ENCODE measurements at places on chromosomes 7 and 10.

DNA sequence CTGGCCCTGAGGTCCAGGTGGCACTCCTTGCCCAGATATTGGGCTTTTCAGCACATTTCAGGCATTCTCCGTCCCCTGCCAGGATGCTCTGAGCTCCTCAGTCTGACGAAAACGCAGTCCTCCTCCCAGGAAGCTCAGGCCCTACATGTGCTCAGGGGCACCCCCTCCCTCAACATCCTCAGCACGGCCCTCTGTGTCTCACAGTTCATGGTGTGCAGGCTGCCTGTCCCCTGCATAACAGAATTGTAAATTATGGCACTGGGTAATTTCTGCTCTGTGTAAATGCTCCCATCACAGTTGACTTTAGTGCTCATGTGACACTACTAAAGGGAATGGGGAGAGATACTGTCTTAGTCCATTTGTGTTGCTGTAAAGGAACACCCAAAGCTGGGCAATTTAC is 563.8 kb downstream of the DNAJB6 start:
- no peaks in the 10 kb centered on the region for H3K4me1 ChIP-seq
- no peaks in the 10 kb centered on the region for H3K36me3 ChIP-seq
- no peaks in the 10 kb centered on the region for H3K27me3 ChIP-seq
- H3K27ac ChIP-seq = no peak overlapping the region
- no peak for DNase-seq

DNA sequence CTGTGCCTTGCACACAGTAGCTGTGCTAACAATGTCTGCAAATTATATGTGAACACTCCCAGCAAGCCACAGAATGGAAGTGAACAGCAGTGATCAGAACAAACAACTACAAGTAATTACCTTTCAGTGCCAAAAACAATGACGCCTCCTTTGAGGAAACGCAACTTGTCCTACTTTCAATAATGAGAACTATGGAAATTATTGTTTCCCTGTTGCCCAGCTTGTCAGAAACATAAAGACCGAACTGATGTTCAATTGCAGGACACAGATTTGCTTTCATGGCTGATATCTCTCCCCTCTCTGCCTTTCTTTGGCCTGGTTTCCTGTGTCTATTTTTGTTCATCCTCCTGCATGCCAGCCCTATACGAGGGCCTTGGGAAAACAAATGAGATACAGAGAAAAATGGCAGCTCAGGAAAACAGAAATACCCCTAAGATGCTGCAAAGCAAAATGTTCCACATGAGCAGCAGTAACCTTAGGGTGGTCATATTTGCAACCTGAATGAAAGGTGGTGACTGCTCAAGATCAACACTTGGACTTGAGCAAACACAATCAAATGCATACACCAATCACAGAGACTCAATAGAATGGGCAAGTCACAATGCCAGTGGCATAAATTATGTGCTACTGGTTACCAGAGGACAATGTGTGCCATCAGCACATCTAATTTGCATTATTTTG is 26.8 kb downstream of the COBL start:
- DNase-seq = no peak
- H3K27me3 ChIP-seq = no peaks in the 10 kb centered on the region
- no peaks in the 10 kb centered on the region for H3K4me1 ChIP-seq
- peak overlapping the region; percentile 54 for H3K27ac ChIP-seq

DNA sequence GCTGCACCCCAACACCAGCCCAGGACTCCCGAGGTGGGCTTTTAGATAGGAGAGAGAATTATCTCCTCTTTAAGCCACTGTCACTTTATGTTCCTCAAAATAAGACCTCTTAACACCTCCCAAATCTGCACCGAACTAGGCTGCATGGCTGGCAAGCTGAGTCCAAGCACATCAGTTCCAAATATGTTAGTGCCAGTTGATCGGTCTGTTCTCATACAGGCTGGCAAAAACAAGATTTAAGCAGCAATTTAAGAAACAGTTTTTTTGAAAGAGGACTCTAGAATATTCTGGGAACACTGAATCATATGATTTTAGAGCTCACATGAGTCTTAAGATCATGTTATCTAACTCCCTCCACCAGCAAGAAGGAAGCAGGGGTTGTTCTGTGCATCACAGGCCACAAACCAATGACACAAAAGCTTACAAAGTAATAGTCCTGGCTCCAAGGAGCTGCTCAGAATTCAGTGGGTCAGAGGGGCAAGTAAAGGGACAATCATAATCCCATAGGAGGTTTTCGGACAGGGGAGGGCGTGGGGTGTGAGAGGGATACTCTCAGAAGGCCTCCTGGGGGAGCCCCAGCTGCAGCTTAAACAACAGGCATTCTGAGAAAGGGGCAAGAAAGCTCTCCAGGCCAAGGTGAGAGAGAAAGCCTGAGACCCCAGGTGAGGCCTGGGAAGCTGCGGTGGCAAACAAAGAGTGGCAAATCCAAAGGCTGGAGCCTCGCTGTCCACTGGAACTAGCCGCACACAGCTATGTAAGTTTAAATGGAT is 7.1 kb downstream of the COBL start:
- H3K36me3 ChIP-seq = no peaks in the 10 kb centered on the region
- no peak overlapping the region for H3K4me3 ChIP-seq
- no peak overlapping the region for H3K27ac ChIP-seq
- H3K27me3 ChIP-seq = no peaks in the 10 kb centered on the region
- H3K4me1 ChIP-seq = peaks cover 5% of the 10 kb centered on the region

GRCh38 chr10:92552310-92552709 is 21.6 kb downstream of the IDE start:
- no peaks in the 10 kb centered on the region for H3K27me3 ChIP-seq
- no peaks in the 10 kb centered on the region for H3K4me1 ChIP-seq
- no peaks in the 10 kb centered on the region for H3K36me3 ChIP-seq
- no peak overlapping the region for H3K27ac ChIP-seq

DNA sequence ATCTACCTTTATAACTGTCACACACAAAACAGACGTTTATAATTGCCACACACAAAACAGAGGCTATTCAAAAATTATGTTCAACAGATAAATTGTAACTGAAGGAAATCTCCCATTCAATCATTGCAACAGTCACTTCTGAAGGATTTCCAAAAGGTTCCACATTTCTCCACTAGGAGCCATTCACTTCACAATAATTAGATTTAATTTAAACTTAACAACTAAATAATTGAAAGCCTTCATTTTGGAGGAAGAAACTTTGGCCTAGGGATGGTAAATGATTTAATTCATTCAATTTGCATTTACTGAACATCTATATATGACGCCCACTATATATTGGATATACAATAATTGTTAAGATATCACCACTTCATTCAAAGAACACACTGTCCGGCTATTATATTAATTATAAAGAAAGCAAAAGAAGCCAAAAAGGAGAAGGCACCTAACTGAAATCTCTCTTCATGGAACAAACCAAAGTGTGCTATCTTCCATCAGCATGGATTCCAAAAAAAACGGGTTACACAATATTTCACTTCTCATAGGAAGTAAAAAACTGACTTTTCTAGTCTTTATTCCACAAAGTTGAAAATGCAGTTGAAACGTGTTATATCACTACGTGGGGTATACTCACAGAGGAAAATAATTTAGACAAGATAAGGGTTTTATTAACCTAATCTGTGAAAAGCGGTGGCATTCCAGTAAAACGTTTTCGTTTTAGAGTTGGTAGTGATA is 1.7 kb downstream of the ATAD1 start:
- H3K4me1 ChIP-seq = peaks cover 16% of the 10 kb centered on the region
- peak overlapping the region; percentile 97 for H3K27ac ChIP-seq
- no peaks in the 10 kb centered on the region for H3K27me3 ChIP-seq
- H3K36me3 ChIP-seq = no peaks in the 10 kb centered on the region
- DNase-seq = no peak

DNA sequence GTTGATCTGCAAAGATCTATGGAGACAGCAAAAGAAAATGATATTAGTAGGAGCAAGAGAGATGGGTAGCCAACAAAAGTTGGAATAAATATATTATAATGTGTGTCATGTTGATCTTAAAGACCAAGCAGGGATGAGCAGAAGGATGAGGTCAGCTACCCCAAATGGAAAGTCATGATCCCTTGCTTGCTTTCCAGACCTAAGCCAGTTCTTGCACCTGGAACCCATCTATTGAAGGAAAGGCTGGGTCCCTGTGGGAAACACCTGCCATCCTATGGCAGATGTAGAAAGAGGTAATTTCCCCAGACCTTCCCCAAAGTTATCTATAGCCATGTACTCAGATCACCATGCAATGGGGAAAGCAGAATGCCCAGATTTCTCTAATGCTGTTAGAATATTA is 52.5 kb downstream of the LYZL2 start:
- H3K4me3 ChIP-seq = no peak overlapping the region
- DNase-seq = no peak

- DNase-seq = no peak
- no peaks in the 10 kb centered on the region for H3K27me3 ChIP-seq
- H3K4me1 ChIP-seq = no peaks in the 10 kb centered on the region
- no peak overlapping the region for H3K27ac ChIP-seq
Measured at GRCh38 chr7:132830941-132831340, 250.9 kb downstream of the CHCHD3 start.

GRCh38 chr10:22599048-22599561 is 115.3 kb downstream of the PIP4K2A start:
- no peak for DNase-seq
- H3K4me3 ChIP-seq = no peak overlapping the region
- H3K36me3 ChIP-seq = no peaks in the 10 kb centered on the region
- H3K27me3 ChIP-seq = no peaks in the 10 kb centered on the region
- H3K4me1 ChIP-seq = no peaks in the 10 kb centered on the region
- H3K27ac ChIP-seq = no peak overlapping the region

GRCh38 chr10:48209241-48209640 is 65.3 kb downstream of the FRMPD2 start:
- H3K36me3 ChIP-seq = no peaks in the 10 kb centered on the region
- no peaks in the 10 kb centered on the region for H3K27me3 ChIP-seq
- H3K4me1 ChIP-seq = no peaks in the 10 kb centered on the region
- no peak overlapping the region for H3K27ac ChIP-seq
- no peak overlapping the region for H3K4me3 ChIP-seq

DNA sequence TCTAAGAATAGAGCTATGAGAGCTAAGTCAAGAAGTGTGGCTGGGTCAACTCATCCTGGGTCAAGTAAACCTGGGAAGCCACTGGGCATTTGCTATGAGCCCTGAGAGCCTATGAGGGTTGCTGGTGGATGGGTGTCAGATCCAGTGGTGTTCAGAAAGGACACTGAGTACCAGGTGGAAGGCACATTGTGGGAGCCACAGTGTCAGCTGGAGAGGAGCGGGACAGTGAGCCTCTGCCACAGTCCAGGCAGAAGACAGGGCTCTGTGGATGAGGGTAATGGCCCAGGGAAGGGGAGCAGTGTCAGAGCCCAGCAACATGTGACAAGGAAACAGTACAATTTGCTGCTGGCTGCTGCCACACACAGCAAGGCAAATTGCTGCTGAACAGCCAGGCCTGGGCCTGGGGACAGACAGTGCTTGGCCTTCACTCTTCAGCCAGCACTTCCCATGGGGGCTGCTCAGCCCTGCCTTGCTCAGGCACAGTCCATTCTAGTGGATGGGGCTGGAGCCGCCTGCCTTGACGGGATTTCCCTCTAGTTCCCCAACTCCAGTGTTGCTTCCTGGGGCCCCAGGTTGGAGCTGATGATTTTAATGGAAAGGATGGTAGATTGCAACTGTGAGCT is 90.9 kb upstream of the CHST15 start:
- no peaks in the 10 kb centered on the region for H3K4me1 ChIP-seq
- H3K36me3 ChIP-seq = no peaks in the 10 kb centered on the region
- DNase-seq = no peak
- no peak overlapping the region for H3K4me3 ChIP-seq

DNA sequence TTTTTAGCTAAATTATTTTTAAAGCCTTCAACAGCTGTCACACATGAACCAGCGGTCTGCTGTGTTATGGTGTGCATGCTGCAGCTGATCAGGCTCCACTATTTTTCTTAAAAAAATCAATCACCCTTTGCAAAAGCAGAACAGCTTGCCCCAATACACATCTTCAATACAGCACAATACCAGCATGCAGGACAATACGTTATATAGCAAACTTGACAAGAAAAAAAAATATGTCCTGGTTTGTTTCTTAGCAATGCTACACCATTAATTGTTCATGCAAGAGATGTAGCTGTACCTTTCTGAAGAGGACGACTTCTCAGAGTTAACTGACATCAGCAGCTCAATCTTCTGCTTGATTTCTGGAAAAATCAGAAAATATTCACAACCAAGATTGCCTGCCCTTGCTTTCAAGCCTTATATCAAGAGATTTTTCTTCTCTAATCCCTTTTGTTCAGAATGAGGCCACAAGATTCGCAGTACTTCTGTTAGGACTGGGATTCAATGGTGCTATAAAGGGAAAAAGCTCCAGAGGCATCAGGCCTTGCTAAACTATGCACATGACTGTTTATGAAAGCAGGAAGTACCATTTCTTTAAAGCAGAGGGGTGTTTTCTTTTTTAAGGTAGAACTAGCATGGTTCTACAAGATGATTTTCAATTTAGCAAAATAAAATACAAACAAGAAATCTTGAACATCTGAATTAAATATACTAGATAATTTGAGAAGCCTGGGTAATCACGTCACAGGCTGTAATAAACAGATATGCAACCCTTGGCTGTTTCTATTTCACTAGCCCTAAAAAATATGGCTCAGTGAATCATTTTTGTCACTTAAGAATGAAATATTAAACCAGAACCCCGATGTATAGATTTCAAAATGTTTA is 120.0 kb downstream of the SRPK2 start:
- DNase-seq = peak; percentile 63
- H3K4me3 ChIP-seq = peak overlapping the region; percentile 20
- no peaks in the 10 kb centered on the region for H3K27me3 ChIP-seq
- peaks cover 14% of the 10 kb centered on the region for H3K4me1 ChIP-seq
- peak overlapping the region; percentile 77 for H3K27ac ChIP-seq

DNA sequence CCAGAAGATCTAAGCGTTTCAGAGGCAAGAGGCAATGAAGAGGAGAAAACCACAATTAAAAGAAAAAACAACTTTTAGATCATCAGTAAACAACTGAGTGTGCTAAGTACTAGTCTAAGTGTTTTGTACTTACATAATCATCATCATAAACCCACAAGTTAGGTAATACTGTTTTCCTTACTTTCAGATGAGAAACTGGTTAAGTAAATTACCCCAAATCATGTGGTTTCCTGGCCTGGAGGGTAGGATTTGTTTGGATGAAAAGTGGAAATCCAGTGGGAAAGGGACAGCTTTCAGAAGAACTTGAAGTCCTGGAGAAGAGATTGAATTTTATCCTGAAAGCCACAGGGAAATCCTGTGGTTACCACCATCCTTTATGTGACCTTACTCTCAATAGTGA is 463.3 kb downstream of the LRMDA start:
- no peak for DNase-seq
- H3K4me3 ChIP-seq = no peak overlapping the region
- no peaks in the 10 kb centered on the region for H3K36me3 ChIP-seq
- no peaks in the 10 kb centered on the region for H3K4me1 ChIP-seq
- no peaks in the 10 kb centered on the region for H3K27me3 ChIP-seq

GRCh38 chr7:76074972-76075370 is 27.1 kb downstream of the MDH2 start:
- no peak for DNase-seq
- no peaks in the 10 kb centered on the region for H3K27me3 ChIP-seq
- no peaks in the 10 kb centered on the region for H3K36me3 ChIP-seq
- H3K4me1 ChIP-seq = no peaks in the 10 kb centered on the region
- H3K27ac ChIP-seq = no peak overlapping the region
- no peak overlapping the region for H3K4me3 ChIP-seq

- no peak overlapping the region for H3K4me3 ChIP-seq
- H3K36me3 ChIP-seq = no peaks in the 10 kb centered on the region
Measured at GRCh38 chr10:58212622-58213021, 55.1 kb downstream of the IPMK start.
